ENCODE measurements at places on chromosomes 3 and 15.
A peak's percentile ranks its signal among the peaks of the same experiment; 100 is the strongest.

- no peak for DNase-seq
These were observed 445.3 kb downstream of the NAALADL2 start for GRCh38 chr3:175304404-175304803.

GRCh38 chr3:77539014-77539413 lies 499.1 kb downstream of the ROBO2 start:
- DNase-seq, result no peak

- DNase-seq, result peak; percentile 72
These were observed 90.7 kb downstream of the FNDC3B start for GRCh38 chr3:172129850-172130716.

GRCh38 chr3:14471690-14472089 lies 68.5 kb downstream of the GRIP2 start:
- DNase-seq, result no peak

GRCh38 chr3:109278141-109278540 lies 38.2 kb downstream of the DPPA2 start:
- DNase-seq, result no peak

- no peak for DNase-seq
These were observed 32.4 kb downstream of the DZIP1L start for GRCh38 chr3:138082992-138083386.

GRCh38 chr15:80567721-80568157 lies 127.4 kb upstream of the ABHD17C start:
- DNase-seq, result peak; percentile 39

GRCh38 chr3:106882297-106882696 lies 494.9 kb upstream of the CCDC54 start:
- DNase-seq, result no peak

GRCh38 chr3:49007771-49008528 lies 759 bp downstream of the WDR6 start:
- peak; percentile 94 for DNase-seq

GRCh38 chr3:106725566-106725965 lies 651.7 kb upstream of the CCDC54 start:
- DNase-seq, result no peak

GRCh38 chr15:78761020-78761419 lies 50.2 kb downstream of the ADAMTS7 start:
- no peak for DNase-seq

GRCh38 chr15:71117714-71118305 lies 2.5 kb downstream of the THSD4 start:
- no peak for DNase-seq
